ENCODE measurements at places on chromosomes 11 and 22.

DNA sequence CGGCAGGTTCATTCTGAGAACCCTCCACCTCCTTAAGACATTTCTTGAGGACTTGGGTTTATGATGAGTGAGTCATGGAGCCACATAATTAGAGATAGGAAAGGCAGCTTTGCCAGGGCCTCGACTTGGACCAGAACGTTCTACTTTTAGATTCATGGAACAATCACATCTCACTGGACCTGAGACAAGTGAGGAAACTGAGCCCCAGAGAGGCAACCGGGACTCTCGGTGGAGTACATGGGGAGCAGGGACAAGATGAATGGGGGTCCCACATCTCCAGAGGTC is 59.5 kb downstream of the LINC01488 start:
- no peak for DNase-seq

DNA sequence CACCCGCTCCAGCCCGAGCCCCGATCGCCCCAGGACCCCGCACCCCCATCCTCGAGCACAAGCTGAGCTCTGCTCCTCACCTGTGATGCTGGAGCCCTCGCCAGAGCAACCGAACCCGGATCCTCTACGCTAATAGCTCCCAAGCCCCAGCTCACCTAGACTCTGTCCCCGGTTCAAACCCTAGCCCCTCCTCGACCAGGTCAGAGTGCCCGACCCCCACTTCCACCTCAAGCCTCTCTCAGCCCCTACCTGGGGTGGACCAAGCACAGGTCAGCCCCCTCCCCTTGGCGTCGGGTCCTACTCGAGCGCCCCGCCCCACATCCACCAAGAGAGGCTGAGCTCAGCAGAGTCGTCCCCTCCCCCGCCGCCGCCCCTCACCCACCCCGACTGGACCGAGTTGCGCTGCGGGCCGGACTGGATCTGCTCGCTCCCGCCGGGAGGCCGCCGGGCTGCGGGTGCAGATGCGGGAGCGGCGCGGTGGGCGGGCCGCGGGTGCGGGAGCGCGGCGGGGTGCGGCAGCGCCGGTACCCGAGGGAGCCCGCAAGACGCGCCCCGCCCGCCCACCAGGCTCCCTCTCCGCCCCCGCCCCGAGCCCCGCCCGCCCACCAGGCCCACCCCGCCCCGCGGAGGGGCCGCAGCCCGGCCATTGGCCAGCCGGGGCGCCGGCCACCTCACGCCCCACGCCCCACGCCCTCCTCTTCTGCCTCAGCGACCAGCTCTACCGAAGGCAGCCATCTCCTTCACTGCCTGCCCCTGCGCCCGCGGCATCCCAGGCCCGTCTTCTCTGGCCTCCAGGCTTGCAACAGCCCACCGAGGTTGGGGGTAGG is 577 bp upstream of the DKK3 start:
- peak; percentile 58 for DNase-seq

DNA sequence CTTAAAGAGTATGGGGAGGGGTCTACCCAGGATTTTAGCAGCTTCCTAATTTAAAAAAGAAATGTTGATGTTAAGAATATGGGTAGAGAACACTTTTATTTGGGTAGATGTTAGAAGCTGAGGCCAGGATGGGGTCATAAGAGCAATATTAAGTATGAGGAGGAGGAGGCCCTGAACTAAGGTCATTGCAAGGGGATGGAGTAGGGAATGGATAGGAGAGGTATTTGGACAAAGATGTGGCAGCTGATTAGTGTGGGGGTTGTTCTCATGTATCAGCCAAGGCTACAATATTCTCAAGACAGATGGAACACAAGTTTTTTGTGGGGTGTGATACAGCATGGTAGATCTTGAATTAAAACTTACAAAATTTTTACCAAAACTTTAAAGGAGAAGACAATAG is 35.7 kb upstream of the GLYATL2 start:
- no peak for DNase-seq

DNA sequence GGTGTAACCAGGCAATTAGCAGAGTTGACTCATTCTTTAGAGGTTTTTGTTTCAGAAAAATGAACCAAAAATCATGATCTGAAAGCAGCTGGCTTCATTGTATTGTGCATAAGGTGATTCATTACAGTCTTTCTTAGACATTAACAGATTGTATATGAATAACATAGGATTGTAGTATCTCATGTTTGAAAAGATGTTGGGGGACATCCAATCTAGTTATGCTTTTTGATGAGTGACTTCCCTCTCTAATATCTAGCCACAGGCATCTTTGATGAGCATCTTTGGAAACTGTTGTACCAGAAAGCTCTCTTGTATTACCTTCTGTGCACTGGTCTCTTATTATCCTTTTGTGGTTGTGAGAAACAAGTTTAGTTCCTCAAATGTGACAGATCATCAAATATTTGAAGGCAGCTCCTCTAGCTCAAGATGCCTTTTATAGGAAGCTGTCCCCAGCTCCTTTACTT is 8.3 kb downstream of the GRK3 start:
- DNase-seq: no peak

DNA sequence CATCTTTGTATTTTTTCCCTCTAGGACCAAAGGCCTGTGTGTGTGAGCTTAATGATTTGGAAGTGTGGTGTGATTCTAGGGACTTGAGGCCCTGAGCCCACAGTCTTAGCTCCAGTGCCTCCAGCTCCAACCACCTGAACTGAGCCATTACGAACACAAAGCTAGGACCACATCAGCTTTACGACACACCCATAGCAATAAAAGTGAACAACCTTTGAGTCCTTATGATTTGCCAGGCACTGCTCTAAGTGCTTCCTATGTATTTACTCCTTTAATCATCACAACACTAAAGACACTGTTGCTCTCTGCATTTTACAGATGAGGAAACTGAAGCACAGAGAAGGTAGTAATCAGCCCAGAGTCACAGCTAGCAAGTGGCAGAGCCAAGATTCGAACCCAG is 126.4 kb downstream of the EHF start:
- no peak for DNase-seq

- DNase-seq: no peak
Observed at GRCh38 chr11:2480874-2481220, 36.0 kb downstream of the KCNQ1 start.

DNA sequence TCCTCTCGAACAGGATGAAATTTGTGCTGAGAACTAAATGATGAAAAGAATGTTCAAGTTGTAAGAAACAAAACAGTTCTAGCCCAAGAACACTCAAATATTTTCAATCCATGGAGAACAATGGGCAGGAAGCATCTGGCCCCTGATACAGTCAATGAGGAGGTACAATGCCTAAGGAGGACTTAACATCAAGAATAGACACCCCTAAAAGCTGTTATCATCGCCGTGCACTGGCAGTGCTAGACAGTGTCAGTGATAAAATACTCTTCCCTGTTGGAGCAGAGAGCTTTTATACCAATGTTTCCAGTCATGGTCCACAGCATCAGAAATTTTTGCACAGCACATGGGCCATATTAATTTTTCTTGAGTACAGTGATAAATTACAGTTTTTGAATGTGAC is 20.2 kb upstream of the VSTM5 start:
- no peak for DNase-seq

All from cerebellar cortex (tissue), 1 donor.